Suprapubic skin (tissue), 4 donors: ENCODE measurements at places on chromosomes 3 and 15. TPM values are rescaled to one million over a fixed set of nuclear protein-coding genes. Genes with fewer than 3 reads are reported as not detected.

DNA sequence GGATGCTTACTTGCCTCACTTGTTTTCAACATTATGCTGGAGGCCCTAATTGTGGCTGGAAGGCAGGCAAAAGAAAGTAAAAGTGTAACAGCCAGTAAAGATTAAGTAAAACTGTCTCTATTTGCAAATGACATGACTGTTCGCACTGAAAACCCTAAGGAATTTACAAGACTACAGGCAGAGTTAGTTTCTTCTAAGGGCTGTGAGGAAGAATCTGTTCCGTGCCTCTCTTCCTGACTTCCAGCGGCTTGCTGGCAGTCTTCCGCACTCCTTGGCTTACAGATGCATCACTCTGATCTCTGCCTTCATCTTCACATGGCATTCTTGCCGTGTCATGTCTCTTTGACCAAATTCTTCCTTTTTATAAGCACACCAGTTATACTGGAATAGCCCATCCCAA, 86.1 kb downstream of the DLG1 start:
- H3K27ac ChIP-seq, result no peak overlapping the region
- H3K36me3 ChIP-seq, result no peaks in the 10 kb centered on the region
- DNase-seq, result no peak
- no peaks in the 10 kb centered on the region for H3K27me3 ChIP-seq
- H3K4me1 ChIP-seq, result peaks cover 19% of the 10 kb centered on the region
- H3K4me3 ChIP-seq, result no peak overlapping the region

DNA sequence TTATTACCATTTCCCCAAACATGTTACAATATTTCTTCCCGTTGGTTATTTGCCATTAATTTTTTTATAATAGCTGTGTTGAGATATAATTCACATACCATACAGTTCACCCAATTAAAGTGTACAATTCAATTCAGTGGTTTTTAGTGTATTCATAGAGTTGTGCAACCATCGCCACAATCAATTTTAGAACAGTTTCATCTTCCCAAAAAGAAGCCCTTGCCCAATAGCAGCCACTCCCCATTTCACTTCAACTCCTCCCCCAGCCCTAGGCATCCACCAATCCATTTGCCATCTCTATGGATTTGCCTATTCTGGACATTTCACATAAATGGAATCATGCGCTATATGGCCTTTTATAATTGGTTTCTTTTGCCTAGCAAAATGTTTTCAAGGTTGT, 225.1 kb downstream of the EPHB1 start:
- H3K27ac ChIP-seq, result no peak overlapping the region
- H3K36me3 ChIP-seq, result no peaks in the 10 kb centered on the region
- H3K4me1 ChIP-seq, result no peaks in the 10 kb centered on the region
- no peaks in the 10 kb centered on the region for H3K27me3 ChIP-seq

DNA sequence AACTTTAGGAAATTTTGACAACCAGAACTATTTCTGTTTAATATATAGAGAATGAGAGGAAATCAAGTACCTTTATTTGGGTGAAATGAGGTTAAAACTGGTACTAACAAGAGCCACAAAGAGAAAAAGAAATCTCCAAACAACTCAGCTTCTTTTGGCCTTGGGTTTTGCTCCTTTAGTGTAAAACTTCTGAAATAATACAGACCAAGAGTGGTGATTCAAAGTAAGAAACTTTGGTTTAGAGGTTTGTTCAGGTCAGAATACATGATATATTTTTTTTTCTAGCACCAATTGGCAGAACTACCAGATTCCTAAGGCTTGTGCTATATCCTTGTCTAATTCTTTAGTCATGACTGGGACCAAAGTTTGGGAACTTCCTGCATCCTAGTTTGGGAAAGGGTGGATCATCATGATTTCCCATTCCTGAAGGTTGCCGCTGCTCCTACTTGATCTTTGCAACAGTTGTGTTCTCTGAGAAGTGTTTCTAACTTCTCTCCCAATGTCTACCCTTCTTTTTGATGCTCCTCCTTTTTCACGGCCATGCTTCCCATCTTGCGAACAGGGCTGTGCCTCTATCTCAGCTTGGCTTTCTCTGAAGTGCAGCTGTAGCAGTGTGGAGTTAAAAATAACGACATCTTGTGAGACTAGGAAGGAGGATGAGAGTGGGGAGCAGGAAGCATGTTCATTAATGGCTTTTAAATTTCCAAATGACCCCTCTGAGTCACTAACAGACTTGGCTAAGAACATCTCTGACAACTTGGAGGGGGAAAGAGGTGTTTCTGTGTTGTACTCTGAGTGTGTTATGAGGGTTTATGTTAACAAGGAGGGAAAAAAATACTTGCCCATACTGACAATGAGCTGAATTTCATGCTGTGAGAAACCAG, 87.7 kb downstream of the KCNAB1 start:
- no peak for DNase-seq
- no peaks in the 10 kb centered on the region for H3K4me1 ChIP-seq
- no peak overlapping the region for H3K27ac ChIP-seq
- H3K36me3 ChIP-seq, result no peaks in the 10 kb centered on the region

- H3K27me3 ChIP-seq, result no peaks in the 10 kb centered on the region
- no peak overlapping the region for H3K4me3 ChIP-seq
- H3K4me1 ChIP-seq, result peaks cover 27% of the 10 kb centered on the region
- no peaks in the 10 kb centered on the region for H3K36me3 ChIP-seq
Observed at GRCh38 chr15:73941044-73941443, 14.8 kb downstream of the LOXL1 start.

- H3K27ac ChIP-seq, result no peak overlapping the region
- H3K4me3 ChIP-seq, result no peak overlapping the region
- H3K27me3 ChIP-seq, result no peaks in the 10 kb centered on the region
- peaks cover 22% of the 10 kb centered on the region for H3K36me3 ChIP-seq
- no peaks in the 10 kb centered on the region for H3K4me1 ChIP-seq
- DNase-seq, result no peak
Observed at GRCh38 chr15:88533376-88533775, 13.1 kb downstream of the DET1 start.

GRCh38 chr3:133512416-133513089, 60.9 kb upstream of the CDV3 start:
- H3K36me3 ChIP-seq, result no peaks in the 10 kb centered on the region
- H3K27me3 ChIP-seq, result no peaks in the 10 kb centered on the region
- H3K4me3 ChIP-seq, result no peak overlapping the region
- no peak overlapping the region for H3K27ac ChIP-seq

- H3K4me3 ChIP-seq, result no peak overlapping the region
- no peak for DNase-seq
- H3K27ac ChIP-seq, result no peak overlapping the region
- no peaks in the 10 kb centered on the region for H3K4me1 ChIP-seq
- H3K36me3 ChIP-seq, result no peaks in the 10 kb centered on the region
Observed at GRCh38 chr3:85427467-85427866, 468.7 kb downstream of the CADM2 start.

DNA sequence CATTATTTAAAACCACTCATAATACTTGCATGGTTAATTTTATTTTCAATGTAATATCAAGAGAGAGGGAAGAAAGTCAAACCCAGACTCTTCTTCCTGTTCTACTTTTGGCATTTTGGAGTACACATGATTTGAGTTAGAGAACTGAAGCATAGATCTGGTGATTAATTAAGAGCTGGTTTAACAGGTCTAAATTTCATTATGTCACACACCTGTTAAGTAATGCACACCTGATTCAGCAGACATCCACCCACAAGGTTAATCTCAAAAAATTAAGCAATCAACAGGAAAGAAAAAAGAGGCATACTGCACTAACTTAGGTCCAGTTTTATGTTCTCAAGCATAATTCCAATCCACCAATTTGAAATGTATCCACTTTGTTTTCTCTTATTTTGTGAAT, 101.1 kb upstream of the ICE2 start:
- peaks cover 65% of the 10 kb centered on the region for H3K4me1 ChIP-seq
- peak overlapping the region; percentile 75 for H3K27ac ChIP-seq

DNA sequence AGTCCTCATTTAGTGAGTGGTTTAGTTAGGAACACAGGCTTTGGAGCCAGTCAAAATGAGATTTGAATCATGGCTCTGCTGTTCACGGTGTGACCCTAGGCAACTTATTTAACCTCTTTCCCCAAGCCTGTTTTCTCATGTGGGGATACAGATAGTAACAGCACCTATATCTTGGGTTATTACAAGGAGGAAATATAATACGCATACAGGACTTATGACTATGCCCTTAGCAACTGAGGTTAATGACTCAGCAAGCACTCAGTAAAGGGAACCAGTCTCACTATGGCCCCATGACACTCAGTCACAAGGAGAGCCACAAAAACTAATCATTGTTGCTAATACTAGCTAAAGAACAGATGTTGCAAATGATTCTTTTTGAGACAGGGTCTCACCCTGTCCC, 45.9 kb downstream of the SUMF1 start:
- H3K27ac ChIP-seq, result no peak overlapping the region
- DNase-seq, result no peak
- H3K4me3 ChIP-seq, result no peak overlapping the region
- H3K36me3 ChIP-seq, result peaks cover 2% of the 10 kb centered on the region

GRCh38 chr15:47998619-47999019, 122.2 kb upstream of the SLC24A5 start:
- no peak overlapping the region for H3K4me3 ChIP-seq
- no peaks in the 10 kb centered on the region for H3K4me1 ChIP-seq
- no peak overlapping the region for H3K27ac ChIP-seq

DNA sequence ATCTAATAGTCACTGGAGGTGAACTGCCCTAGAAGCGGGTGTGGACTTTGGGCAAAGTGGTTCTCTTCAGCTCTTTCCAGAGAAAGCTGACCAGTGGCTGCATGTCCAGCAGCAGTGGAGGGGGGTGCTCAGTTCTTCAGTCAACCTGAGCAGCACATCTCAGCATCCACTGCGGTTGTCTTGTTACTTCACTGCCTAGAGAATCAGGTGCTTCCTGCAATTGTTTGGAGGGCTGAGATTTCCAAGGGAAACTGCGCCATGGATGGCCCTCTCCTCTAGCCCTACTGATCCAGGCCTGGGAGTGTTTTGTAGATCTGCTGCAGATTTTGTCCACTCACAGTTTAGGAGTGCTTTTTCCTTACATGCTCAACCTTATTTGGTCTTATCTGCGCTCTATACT, 65.6 kb upstream of the CFAP161 start:
- no peaks in the 10 kb centered on the region for H3K36me3 ChIP-seq
- H3K27me3 ChIP-seq, result no peaks in the 10 kb centered on the region
- DNase-seq, result no peak

- H3K27ac ChIP-seq, result peak overlapping the region; percentile 38
- H3K4me1 ChIP-seq, result no peaks in the 10 kb centered on the region
- H3K36me3 ChIP-seq, result no peaks in the 10 kb centered on the region
- H3K27me3 ChIP-seq, result no peaks in the 10 kb centered on the region
Observed at GRCh38 chr3:79113876-79114275, 653.9 kb downstream of the ROBO1 start.

DNA sequence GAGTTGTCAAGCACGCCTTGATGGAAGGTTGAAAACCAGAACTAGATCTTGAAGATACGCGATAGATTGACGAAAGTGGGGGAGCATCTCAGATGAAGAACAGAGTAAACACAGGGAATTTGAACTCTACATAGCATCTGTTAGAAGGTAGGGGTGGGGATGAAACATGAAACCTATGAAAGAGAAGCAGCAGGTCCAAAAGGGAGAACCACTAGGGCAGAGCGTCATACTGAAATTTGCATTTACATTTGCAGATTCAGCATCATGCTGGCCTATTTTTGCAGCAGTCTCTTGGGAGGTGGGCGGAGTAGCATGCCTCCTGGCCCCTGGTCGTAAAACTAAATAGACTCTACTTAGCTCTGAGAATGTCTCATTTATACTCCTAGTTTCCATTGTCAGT, 46.1 kb upstream of the RASGRP1 start:
- H3K27ac ChIP-seq, result no peak overlapping the region
- H3K27me3 ChIP-seq, result no peaks in the 10 kb centered on the region
- no peak overlapping the region for H3K4me3 ChIP-seq
- H3K36me3 ChIP-seq, result no peaks in the 10 kb centered on the region
- no peak for DNase-seq

- no peak overlapping the region for H3K4me3 ChIP-seq
- peaks cover 4% of the 10 kb centered on the region for H3K4me1 ChIP-seq
- no peaks in the 10 kb centered on the region for H3K36me3 ChIP-seq
- H3K27ac ChIP-seq, result no peak overlapping the region
Observed at GRCh38 chr15:91445695-91446228, 345.7 kb downstream of the SV2B start.

- peaks cover 8% of the 10 kb centered on the region for H3K36me3 ChIP-seq
- no peak overlapping the region for H3K4me3 ChIP-seq
- H3K27ac ChIP-seq, result no peak overlapping the region
- H3K27me3 ChIP-seq, result no peaks in the 10 kb centered on the region
- no peaks in the 10 kb centered on the region for H3K4me1 ChIP-seq
- no peak for DNase-seq
Observed at GRCh38 chr15:100471933-100472332, 56.8 kb downstream of the CERS3 start.

Gene CHRD
- total RNA-seq, result 6.2 TPM

Gene SMCO1
- total RNA-seq, result not detected

Gene TMEM158
- total RNA-seq, result 0.97 TPM

Gene U2SURP
- 51.4 TPM for total RNA-seq
